ENCODE measurements at places on chromosomes 7 and 10.

GRCh38 chr7:87187120-87187519 is 32.4 kb downstream of the TMEM243 start:
- no peak for DNase-seq

GRCh38 chr7:90412458-90413184 is 9.4 kb downstream of the CLDN12 start:
- DNase-seq = no peak

DNA sequence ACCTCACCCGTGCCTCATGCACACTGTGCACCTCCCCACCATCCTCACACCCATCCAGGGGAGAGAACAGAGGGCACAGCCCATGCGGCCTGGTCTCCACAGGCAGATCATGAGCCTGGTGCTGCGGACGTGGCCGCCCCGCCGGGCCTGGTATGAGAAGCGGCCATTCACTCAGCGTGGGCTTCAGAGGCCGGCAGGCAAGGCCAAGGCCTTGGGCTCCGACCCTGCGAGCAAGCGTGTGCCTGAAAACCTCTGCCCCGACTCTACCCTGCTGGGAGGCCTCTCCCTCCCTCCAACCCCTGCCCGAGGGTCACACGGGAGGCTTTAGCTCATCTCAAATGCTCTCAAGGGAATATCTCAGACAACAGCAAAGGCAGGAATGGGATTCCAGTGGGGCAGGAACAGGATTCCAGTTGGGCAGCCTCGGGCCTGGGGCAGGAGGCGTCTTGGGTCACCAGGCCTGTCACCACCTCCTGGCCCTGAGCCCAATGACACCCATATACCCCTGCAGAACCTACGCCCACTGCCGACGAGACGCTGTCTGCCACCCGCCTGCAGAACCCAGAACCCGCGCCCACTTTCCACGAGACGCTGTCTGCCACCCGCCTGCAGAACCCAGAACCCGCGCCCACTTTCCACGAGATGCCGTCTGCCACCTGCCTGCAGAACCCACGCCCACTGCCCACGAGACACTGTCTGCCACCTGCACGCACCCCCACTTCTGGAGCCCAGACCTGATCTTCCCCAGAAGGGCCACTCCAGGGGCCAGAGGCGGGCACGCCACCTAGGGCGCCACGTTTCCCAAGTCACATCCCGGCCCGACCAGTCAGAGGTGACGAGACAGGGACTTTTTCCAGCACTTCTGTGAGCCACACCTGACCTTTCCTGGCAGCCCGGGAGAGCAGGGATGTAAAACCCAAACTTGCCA is 38.9 kb downstream of the ADAP1 start:
- no peak for DNase-seq

GRCh38 chr10:124799211-124799610 is 2.4 kb upstream of the ABRAXAS2 start:
- DNase-seq = no peak

GRCh38 chr7:15888090-15888489 is 201.6 kb upstream of the MEOX2 start:
- no peak for DNase-seq

- DNase-seq = no peak
These were observed 72.5 kb upstream of the KCNMA1 start for GRCh38 chr10:77710081-77710551.

DNA sequence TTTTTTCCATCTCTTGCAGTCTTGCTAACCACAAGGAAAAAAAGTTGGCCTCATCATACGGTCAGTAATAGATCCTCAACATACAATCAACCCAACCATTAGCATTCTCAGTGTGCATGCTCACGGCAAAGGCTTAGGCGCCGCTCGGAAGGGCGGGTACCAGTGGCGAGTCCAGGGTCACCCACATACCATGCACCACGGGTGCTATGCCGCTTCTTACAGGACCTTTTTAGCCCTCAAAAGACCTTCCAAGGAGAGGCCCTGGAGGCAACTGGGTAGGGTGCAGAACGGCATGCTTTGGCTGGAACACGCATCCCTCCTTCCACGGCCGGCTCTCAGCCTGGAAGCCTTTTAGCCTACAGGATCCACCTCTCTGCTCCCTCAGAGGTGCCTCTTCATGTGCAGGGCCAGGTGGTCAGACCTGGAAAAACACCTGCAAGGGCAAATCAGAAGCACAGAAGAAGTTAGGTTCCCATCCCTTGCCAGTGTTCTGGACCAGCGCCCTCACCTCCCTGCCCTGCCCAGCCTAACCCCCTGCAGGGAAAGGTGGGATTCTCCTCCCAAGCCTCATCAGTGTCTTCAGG is 5.8 kb downstream of the KLF6 start:
- DNase-seq = no peak

GRCh38 chr10:105183536-105183935 is 542.4 kb downstream of the SORCS3 start:
- no peak for DNase-seq

GRCh38 chr10:80581469-80581835 is 43.8 kb downstream of the SH2D4B start:
- DNase-seq = no peak

GRCh38 chr7:128093614-128094570 is 62.7 kb upstream of the LRRC4 start:
- DNase-seq = no peak

DNA sequence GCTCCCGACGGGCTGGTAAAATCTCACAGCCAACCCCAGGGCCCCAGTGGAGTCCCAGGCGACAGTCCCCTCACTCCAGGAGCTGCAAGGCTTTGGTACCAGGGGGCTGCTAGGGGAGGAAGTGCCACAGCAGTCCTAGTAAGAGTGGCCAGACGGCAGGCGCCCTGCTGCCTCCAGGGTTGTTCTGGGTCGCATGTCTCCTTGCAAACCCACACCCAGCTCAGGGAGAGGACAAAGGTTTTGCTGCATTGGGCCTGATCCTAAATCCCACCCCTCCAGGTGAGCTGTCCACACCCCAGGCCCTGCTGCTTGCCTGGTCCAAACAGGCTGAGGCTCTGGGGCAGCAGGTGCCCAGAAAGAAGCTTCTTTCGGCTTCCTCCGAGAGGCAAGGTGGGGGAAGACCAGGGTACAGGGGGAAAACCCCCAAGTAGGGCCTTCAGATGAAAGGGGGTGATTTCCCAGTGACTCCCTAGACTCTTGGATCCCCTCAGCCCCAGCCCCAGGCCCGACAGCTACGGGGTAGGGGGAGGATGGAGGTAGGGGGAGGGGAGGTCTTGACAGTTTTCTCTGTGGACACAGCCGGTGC is 4.2 kb upstream of the KCP start:
- no peak for DNase-seq

DNA sequence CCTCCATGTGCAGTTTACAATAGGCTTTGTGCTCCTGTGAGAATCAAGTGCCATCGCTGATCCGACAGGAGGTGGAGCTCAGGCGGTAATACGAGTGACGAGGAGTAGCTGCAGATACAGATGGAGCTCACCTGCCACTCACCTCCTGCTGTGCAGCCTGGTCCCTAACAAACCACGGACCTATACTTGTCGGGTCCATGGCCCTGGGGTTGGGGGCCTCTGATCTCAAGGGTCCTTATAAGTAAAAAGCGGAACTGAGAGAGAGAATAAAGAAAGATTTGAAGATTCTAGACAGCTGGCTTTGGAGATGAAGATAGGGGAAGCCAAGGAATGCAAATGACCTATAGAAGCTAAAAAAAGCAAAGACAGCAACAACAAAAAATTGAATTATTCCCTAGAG is 130.6 kb downstream of the PLXDC2 start:
- DNase-seq = no peak

GRCh38 chr7:100582041-100582579 is 3.8 kb downstream of the LRCH4 start:
- DNase-seq = no peak

DNA sequence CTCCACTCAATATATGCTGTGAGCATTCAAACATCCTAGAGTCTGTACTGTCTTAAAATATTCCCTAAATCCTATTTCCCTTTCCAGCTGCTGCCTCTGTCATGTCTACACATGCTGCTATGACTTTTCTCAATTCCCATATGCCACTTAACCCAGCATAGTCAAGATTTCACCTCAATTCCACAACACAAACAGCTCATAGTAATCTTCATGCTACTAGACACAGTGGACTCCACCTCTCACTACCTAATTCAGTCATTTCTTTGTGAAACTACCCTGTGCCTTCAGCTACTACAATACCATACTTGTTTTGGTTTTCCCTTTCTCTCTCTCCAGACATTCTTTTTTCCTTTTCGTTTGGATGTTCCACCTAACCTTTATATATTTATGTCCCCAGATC is 45.5 kb downstream of the GSAP start:
- no peak for DNase-seq

- no peak for DNase-seq
These were observed 1.1 kb upstream of the ARHGAP22 start for GRCh38 chr10:48605786-48606529.

GRCh38 chr10:45427262-45427969 is 53.4 kb downstream of the ALOX5 start:
- DNase-seq = no peak

DNA sequence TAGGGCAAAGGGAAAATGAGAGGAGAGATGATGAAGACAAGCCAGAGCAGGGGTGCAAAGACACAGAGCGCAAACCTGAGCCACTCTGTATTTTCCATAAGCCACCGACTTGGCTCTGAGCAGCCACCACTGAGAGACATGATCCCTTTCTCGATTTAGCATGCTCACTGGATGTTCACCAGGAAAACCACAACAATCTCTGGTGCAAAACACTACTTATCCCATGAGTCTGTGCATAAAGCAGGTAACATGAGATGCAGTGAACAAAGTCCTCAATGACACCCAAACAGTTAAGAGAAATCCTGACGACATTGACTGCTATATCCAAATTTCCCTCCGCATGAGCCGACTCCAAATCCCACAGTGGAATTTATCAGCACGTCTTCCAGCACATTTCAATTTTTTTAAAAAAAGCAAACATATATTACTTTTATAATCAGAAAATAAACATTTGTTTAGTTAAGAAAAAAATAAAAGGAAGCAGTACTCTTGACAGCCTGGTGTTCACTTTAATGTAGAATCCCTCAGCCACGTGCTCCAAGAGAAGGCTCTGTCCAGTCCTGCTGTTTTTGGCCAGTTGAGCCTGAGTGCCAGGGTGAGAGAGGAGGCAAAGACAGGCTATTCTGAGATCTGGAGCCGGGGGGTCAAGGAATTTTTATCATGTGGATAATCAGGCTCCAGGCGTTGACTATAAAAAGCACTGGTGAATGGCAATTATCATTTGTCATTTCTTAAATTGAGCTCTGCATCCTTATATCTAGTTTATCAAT is 238.4 kb downstream of the KCNMA1 start:
- no peak for DNase-seq

GRCh38 chr10:13053794-13054462 is 46.0 kb upstream of the OPTN start:
- DNase-seq = no peak

DNA sequence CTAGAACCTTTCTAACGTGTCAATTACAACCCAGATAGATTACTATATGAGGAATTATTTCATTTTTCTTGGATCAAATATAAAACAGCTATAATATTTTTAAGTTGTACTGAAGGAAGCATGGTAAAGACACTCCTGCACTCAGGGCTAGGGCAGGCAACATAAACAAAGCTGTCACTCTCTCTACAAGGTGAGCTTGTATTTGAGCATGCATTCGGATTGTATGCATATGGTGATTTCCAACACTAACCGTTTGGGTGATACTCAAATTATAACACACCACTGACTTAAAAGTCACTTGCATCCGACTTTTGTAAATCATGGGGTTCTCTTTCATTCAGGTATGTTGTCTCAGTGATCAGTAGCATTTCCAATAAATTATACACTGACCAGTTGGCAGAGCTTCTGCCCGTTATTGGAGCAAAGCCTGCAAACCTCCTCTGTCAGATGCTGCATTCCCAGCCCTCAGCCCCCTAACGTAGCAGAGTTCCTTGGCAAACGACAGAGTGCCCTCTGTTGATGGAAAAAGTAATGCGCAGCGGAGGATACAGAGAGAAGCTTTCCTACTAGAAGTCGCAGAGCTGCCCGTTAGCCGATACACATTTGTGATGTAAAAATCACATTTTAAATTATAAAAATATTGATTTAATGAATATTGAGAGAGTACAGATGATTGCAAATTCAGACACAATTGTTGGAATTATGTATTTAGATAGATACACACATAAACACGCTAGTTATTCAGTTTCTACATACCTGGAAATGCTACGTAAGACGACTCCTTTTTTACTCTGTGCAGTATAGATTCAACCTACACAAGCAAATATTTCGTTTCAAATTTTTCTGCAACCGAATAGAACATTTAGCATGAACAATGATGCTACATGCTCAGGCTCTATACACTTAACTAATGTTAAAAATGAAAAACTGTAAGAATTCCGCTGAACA is 173.9 kb upstream of the SP4 start:
- no peak for DNase-seq

GRCh38 chr10:32790483-32790882 is 167.5 kb downstream of the ITGB1 start:
- DNase-seq = no peak

DNA sequence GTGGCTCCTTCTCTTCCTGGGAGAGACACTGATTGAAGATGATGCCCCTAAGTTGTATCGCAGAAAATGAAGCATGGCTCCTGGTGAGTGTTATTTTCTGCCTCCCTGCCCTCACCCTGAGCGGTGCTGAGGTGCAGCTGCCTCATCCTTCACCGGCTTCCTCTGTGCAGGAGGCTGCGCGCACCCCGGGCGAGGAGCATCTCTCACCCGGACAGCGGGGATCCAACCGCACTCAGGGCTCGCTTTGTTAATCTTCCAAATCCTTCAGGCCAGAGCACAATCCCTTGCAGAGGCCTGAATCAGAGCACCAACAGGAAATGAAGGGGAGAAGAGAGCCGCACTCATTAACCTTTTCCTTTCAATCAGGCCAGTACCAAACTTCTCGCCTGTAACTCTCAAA is 910.3 kb downstream of the CCSER2 start:
- no peak for DNase-seq

DNA sequence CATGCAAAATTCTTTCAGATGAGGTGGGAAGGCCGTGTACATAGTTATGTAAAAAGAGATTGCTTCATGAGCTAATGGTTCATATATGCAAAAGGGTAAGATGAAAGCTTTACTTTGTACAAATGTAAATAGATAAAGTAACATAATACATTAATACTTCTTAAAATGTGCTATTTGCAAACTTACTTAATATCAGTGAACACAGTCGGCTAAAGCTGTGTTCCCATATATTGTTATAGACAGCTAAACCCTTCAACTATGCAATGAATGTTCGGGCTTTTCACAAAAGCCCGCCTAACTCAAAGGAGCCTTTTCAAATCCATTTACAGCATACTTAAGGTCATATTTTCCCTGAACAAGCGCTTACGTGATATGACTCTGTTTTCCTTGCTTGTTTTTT is 340.6 kb upstream of the GALNT17 start:
- DNase-seq = no peak

All from activated naive CD8-positive, alpha-beta T cell treated with anti-CD3 and anti-CD28 coated beads, Interleukin-2, amount 50 U/mL, for 16 hours (primary cell).